Stimulated activated CD4-positive, alpha-beta T cell treated with anti-CD3 and anti-CD28 coated beads, Interleukin-2, amount 100 ng/mL, for 24 hours (primary cell): ENCODE measurements at places on chromosomes 5 and 9.

GRCh38 chr5:174187481-174187880, 142.0 kb downstream of the NSG2 start:
- DNase-seq = no peak

GRCh38 chr9:26888271-26888670, 4.3 kb downstream of the CAAP1 start:
- DNase-seq = no peak

- DNase-seq = no peak
These were observed 18.4 kb downstream of the CEL start for GRCh38 chr9:133080161-133080560.

- peak; percentile 46 for DNase-seq
These were observed 378 bp downstream of the DROSHA start for GRCh38 chr5:31531543-31531887.

GRCh38 chr5:16750445-16750844, 133.6 kb upstream of the RETREG1 start:
- no peak for DNase-seq

- DNase-seq = no peak
These were observed 68.7 kb downstream of the MARCHF3 start for GRCh38 chr5:126961702-126962101.

- DNase-seq = no peak
These were observed 2.0 kb upstream of the CDC14B start for GRCh38 chr9:96621618-96622017.

GRCh38 chr5:127969651-127970050, 113.9 kb upstream of the SLC12A2 start:
- DNase-seq = no peak

DNA sequence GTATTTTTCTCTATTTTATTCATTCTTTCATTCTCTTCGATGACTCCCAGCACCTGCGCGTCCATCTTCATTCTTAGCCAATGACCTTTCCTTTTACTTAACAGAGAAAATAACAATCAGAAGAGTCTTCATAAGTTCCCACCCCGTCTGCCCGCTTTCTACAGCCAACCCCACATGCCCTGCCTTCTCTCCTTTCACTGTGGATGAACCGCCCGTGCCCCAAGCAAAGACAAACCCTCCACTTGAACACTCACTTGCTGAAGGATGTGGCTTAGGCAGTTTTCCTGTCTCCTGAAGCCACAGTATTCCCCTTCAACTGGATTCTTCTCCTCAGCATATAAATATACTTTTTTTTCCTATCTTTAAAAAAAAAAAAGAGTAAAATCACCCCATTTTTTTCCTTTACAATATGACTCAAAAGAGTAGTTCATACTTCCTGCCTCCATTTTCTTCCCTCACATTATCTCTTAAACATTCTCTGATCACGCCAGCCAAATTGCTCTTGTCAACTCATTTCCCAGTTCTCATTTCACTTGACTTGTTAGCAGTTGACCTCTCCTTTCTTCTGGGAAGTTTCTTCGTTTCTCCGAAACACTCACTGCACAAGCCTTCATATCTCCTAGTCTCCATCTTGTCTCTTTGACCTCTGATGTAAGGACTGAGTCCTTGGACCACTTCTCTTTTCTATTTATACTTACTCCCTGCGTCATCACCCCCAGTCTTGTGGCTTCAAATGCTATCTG, 11.1 kb downstream of the NIPSNAP3B start:
- DNase-seq = no peak

DNA sequence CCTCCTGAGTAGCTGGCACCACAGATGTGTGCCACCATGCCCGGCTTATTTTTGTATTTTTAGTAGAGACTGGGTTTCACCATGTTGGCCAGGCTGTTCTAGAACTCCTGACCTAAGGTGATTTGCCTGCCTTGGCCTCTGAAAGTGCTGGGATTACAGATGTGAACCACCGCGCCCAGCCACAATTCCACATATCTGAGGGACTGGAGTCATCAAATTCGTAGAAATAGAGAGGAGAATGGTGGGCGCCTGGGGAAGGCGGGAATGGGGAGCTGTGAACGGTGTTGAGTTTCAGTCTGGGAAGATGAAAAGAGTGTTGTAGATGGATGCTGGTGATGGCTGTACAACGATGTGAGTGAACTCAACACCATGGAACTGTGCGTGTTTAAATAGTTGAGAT, 1.9 kb upstream of the ABO start:
- DNase-seq = no peak

DNA sequence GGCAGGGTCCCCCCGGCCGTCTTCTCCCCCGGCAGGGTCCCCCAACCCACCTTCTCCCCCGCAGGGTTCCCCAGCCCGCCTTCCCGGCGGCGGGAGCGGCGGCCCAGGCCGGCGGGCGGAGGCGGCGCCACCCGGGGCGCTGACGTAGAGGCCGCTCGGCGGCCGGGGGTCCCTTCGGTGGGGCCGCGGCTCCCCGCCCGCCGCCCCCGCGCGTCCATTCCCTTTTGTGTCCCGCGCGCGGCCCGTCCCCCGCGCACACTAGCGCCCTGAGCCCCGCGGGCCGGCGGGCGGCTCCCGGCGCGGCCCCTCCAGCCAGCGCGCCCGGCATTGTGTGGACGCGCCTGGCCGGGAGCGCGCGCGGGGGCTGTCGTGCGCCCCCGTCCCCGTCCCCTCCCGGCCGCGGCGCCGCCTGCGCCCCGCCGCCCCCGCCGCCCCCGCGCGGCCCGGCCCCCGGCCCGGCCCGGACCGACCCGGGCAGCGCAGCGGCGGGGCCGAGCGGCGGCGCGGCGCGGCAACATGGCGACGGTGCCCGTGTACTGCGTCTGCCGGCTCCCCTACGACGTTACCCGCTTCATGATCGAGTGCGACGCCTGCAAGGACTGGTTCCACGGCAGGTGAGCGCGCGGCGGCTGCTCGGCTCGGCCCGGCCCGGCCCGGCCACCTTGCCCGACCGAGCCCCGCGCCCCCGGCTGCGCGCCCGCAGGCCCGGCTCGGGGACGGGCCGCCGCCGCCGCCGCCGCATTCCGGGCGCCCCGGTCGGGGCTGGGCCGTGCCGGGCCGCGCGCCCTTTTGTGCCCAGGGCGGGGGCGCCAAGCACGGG, at the start of gene PHF2:
Gene PHF2 (plus strand): TSS at position 327 of the 820 bp plus-strand sequence. CDS start 190 bp downstream, at position 517.
- peak; percentile 37 for DNase-seq

DNA sequence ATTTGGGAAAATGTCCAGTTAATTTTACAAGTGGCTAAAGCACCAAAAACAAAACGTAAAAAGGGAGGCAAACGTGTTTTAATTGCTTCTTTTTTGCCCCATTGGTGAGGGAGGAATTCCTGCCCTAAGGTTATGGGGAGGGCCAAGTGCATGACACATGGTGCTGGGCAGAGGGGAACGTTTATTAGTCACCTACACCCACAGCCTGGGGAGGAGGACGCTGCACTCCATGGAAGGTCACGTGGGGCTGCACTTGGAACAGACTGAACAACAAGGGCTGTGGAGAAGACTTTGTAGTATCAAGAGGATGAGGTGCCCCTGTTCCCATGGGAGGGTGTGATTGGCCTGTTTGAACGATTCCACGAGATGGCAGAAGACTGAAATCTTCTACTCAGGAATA, 13.7 kb upstream of the ADAMTS16 start:
- no peak for DNase-seq

DNA sequence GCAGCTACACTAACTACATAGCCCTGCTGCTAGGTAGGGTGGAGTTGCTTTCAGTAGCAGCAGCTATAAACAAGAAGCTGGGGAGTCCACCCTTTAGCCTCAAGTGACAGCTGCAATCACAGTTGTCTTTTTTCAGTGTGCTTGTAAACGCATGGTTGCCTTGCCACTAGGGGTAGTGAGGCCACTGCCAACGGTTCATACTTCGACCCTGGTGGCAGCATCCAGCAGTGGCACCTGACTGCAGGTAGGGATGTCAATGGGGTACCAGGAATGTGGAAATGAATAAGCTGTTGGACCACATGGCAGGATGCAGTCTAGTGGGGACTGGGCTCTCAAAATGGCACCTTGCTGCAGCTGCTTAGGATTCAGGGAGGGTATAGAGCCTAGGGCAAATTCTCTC, 367.2 kb downstream of the RASEF start:
- no peak for DNase-seq

GRCh38 chr9:20356403-20357036, 265.8 kb downstream of the MLLT3 start:
- peak; percentile 55 for DNase-seq

- peak; percentile 71 for DNase-seq
These were observed 38.0 kb downstream of the PAX5 start for GRCh38 chr9:36995927-36996705.

DNA sequence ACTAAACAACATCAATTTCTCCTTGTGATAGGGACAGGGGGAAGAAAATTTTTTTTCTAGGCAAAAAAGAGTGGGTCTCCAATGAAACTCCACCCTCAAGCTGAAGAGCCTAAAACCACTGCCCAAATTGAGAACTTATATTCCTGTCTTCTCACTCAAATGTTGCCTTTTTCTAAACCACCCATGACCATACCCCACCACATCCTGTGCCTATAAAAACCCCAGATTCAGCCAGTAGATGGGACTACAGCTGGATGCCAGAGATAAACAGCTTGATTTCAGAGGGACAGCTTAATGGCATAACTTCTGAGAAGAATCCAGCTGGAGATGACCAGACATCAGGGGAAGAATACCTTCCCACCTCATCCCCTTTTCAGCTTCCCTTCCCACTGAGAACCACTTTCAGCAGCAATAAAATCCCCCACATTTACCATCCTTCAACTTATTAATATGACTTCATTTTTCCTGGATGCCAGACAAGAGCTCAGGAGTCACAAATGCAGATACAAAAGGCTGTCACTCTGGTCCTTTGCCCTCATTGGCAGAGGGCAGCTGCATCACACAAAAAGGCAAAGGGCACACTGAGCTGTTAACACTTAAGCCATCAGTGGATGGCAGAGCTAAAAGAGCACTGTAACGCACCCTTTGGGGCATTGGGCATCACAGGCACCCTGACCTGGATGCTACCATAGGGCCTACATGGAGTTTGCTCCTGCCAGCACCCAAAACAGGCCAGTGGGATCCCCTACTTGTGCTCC, 972.5 kb upstream of the CTNND2 start:
- no peak for DNase-seq

DNA sequence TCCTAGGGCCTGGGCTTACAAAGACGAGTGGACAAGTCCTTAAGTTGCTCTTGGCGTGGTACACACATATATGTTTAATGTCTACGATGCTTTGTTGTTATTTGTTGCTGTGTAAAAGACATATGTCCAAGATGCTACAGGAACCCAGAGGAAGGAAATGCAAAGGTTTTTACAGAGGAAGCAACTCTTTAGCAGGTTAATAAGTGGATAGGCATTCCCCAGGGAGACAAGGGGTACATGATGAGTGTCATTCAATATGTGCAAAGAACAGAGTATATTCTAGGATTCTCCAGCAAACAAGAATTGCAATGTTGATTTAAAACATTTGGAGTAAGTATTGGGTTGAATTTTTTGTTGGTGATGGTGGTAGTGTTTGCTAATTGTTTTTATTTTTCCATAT, 92.1 kb downstream of the PIP5K1B start:
- DNase-seq = no peak

DNA sequence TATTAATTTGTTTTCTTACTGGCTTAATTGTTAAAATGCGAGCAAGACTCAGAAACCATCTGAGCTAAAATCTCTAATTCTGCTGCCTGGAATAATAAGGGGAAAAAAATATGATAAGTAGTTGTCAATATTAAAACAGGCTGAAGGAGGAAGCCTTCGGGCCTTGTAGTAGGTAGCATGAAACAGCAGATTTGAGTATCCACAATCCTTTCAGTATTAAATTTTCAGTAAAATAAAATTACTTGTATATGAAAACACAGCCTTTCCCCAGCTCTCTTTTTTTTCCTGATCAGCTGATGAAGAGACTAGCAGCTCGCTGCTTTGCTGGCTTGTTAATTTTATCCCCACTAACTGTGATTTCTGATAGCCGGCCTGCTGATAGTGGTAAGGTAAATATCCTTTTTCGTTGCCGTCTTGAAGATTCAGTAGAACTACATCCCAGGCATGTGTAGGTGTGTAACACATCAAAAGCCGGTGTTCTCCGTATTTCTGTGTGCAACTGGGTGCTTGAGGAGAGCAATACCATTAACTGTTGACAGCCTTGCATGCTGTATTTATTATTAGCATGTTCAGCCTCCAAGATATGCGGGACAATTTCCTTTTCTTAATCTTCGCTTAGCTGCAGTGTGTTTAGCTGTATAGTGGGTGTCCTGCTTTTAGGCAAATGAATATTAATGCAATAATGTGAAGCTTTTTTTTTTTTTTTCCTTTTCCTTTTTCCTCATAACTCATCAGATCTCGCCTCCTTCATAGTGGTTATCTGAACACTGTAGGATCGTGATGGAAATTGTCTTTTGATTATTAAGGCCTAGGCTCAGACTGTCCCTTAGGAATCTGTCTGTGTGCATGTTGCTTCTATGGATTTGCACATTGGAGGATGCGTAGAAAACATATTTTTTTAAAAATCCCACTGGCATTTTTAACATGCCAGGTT, 144.6 kb downstream of the SMARCA2 start:
- no peak for DNase-seq

GRCh38 chr9:20290257-20290656, 332.0 kb downstream of the MLLT3 start:
- DNase-seq = no peak

GRCh38 chr9:34520096-34520495, 2.7 kb downstream of the ENHO start:
- no peak for DNase-seq

GRCh38 chr9:126696401-126697145, 82.8 kb downstream of the LMX1B start:
- DNase-seq = no peak

GRCh38 chr5:4114452-4114851, 518.8 kb downstream of the IRX1 start:
- DNase-seq = no peak

DNA sequence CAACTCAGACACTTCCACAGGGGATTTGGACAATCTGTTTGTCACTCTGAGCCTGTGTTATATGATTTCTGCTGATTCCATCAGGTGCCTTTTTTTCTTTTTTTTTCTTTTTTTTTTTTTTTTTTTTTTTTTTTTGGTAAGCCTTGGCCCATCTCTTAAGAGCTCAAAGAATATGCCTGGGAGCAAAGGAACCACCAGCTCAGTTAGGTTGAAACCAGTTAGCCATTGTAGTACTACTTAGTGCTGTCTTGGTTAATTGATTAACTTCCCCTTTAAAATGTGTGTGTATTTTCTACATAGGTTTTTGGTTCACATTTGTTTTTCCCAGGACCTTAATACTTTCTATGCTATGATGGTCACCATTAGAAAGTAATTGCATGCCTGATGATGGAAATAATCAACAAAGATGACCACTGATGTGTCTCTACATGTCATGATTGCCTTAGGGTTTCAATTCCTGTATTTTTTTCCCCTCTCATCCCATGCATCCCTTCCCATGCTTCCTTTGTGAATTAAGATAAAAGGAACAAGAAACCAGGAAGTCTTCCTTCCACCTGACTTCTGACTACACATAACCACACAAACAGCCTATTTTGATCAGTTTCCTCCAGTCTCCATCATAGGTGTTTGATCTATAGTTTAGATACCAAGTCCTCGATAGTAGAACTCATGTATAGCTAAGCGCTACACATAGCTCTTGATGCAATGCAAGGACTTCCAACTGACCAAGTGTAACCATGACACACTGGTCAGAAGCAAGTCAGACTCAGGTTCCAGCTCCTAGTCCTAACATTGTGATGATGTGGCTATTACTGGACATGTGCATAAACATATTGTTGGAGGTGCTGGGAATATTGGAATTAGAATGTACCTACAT, 306.1 kb downstream of the EFNA5 start:
- DNase-seq = no peak

GRCh38 chr5:172635038-172635437, 6.0 kb upstream of the NEURL1B start:
- DNase-seq = no peak
